ENCODE measurements at places on chromosomes 11 and 22.

GRCh38 chr22:36569999-36570398, 41.0 kb upstream of the EIF3D start:
- H3K4me3 ChIP-seq = no peak overlapping the region
- H3K36me3 ChIP-seq = no peaks in the 10 kb centered on the region
- no peaks in the 10 kb centered on the region for H3K27me3 ChIP-seq
- H3K4me1 ChIP-seq = no peaks in the 10 kb centered on the region

DNA sequence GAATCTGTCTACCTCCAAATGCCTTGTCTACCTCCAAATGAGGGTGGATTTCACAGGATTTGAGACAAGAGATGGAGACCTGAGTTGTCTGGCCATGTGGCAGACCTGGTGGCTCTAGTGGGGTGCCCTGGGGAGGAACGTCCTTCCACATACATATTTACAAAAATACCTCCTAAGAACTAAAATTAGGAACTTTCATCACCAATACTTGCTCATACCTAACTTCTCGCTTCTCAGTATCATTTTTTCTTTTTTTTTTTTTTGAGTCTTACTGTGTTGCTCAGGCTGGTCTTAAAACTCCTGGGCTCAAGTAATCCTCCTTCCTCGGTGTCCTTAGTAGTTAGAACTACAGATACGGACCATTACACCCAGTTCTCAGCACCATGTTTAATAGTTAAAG, 117.9 kb downstream of the MED15 start:
- no peak overlapping the region for H3K4me3 ChIP-seq
- no peaks in the 10 kb centered on the region for H3K27me3 ChIP-seq
- H3K4me1 ChIP-seq = no peaks in the 10 kb centered on the region
- no peak for DNase-seq
- H3K27ac ChIP-seq = no peak overlapping the region
- H3K36me3 ChIP-seq = no peaks in the 10 kb centered on the region

DNA sequence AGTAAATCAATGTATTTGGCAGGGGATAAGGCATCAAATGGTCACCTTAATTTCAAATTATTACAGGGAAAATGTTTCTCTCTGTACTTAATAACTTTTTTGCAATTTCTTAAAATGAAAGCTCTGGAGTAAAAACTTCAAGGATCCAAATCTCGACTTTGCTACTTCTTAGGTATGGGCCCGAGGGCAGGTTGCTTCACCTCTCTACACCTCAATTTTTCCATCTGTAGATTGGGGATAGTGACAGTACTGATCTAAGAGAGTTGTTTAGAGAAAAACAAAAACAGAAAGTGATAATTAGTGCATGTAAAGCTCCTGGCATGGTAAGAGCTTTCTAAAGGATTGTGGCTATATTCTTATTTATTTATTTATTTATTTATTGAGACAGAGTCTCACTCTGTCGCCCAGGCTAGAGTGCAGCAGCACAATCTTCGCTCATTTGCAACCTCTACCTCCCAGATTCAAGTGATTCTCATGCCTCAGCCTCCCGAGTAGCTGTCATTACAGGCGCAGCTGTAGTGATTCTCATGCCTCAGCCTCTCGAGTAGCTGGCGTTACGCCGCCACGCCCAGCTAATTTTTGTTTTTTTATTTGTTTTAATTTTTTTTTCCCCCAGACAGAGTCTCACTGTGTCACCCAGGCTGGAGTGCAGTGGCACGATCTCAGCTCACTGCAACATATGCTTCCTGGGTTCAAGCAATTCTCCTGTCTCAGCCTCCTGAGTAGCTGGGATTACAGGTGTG, 2.3 kb upstream of the TFIP11 start:
- no peaks in the 10 kb centered on the region for H3K27me3 ChIP-seq
- H3K4me1 ChIP-seq = peaks cover 15% of the 10 kb centered on the region
- no peak for DNase-seq

- H3K27ac ChIP-seq = peak within 1 kb of the TSS; percentile 37
- peak within 1 kb of the TSS; percentile 97 for H3K4me3 ChIP-seq
- no peaks in the 10 kb centered on the region for H3K27me3 ChIP-seq
- no peaks in the 10 kb centered on the region for H3K36me3 ChIP-seq
These were observed at the start of gene SLC43A1 for GRCh38 chr11:57515332-57516060. SLC43A1 (minus strand) TSS chr11:57515702; CDS start chr11:57514111, 1,591 bp downstream.

DNA sequence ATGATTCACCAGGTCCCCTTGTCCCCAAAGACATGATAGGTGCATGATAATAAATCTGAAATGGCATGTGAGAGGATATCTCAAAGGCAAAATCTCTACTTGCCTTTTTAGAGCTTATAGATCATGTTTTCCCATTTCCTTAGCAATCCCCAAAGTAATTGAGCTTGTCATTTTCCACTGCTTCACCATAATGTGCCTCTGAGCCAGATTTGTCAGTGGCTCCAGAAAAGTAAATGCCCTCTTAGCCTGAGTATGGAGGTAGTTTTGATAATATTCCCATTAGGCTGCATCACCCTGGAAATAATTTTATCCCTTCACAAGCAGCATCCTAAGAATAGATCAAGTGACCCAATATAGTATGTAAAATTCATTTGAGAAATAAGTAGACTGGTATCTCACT, 36.7 kb upstream of the ADSL start:
- no peak for DNase-seq
- no peak overlapping the region for H3K27ac ChIP-seq
- H3K4me3 ChIP-seq = no peak overlapping the region

DNA sequence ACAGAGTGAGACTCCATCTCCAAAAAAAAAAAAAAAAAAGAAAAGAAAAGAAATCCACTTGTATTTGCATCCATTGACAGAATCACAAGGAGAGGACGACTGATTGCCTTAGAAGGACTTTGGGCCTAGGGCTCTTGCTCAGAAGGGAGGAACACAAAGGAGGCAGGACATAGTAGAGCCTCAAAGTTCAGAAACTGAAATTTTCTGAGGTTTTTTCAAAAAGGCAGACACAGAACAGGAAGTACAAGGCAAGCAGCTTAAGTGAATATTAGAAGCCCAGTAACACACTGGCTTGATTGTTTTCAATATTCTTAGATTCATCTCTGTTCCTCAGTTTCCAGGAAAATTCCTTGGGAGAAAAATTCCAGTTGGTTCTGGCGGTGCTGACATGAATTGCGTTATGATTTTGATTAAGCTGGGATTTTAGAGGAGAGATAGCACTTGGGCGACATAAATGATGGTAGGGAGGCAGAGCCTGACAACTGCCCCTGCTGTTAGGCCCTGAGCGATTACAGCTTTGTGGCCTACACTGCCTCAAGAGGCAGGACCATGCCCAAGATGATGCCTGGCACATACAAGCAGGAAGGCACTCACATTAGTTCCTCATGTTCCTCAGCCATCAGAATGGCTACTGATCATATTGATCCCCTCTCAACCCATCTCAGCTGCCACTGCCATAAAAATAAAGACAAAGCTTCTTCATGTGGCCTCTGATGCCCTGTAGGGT, 15.3 kb downstream of the CLPB start:
- no peak for DNase-seq
- H3K36me3 ChIP-seq = no peaks in the 10 kb centered on the region
- H3K4me3 ChIP-seq = no peak overlapping the region
- H3K4me1 ChIP-seq = no peaks in the 10 kb centered on the region
- no peaks in the 10 kb centered on the region for H3K27me3 ChIP-seq

DNA sequence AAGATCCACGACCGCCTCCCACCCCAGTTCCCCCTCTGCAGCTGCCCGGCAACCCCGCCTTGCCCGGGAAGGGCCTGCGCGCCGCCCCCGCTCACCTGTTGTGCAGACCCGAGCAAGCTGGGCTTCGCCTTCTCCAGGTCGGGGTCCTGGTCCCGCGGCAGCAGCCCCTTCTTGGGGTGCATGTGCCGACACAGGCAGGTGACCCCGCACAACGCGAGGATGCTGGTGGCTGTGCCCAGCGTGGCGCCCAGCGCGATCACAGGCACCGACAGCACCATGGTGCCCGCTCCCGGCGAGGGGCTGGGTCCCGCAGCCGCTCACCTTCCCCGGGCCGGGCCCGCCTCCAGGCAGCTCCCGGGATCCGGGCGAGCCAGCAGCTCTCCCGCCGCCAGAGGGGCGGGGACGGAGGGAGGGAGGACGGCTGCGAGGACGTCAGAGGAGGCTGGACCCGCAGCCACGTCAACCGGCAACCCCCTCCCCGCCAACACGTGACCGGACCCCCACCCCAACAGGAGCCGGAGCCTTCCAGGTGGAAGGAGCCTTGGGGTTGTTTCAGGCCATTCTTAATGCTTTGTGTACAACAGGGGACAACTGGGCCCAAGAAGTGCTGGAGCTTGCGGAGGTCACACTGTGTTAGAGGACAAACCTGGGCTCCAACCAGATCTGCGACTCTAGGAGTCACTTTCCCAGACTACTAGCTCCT, at the start of gene SYT13:
TSS of gene SYT13 (minus strand) at position 412 of the 703 bp plus-strand sequence. CDS start at position 278, 134 bp downstream.
- no peak for DNase-seq
- no peaks in the 10 kb centered on the region for H3K36me3 ChIP-seq
- H3K27ac ChIP-seq = no peak within 1 kb of the TSS
- peaks cover 16% of the 10 kb centered on the region for H3K27me3 ChIP-seq
- H3K4me1 ChIP-seq = no peaks in the 10 kb centered on the region

- no peak for DNase-seq
- no peaks in the 10 kb centered on the region for H3K4me1 ChIP-seq
- no peak overlapping the region for H3K4me3 ChIP-seq
- no peak overlapping the region for H3K27ac ChIP-seq
These were observed 274.2 kb downstream of the FAM76B start for GRCh38 chr11:95515371-95515770.

- no peak overlapping the region for H3K4me3 ChIP-seq
- H3K4me1 ChIP-seq = peaks cover 11% of the 10 kb centered on the region
- no peaks in the 10 kb centered on the region for H3K36me3 ChIP-seq
- no peak for DNase-seq
- H3K27ac ChIP-seq = no peak overlapping the region
These were observed 6.9 kb downstream of the NAALADL1 start for GRCh38 chr11:65051398-65051858.

All from effector memory CD4-positive, alpha-beta T cell (primary cell).